ENCODE measurements at places on chromosomes 2 and 18. TPM values are rescaled to one million over a fixed set of nuclear protein-coding genes. Genes with fewer than 3 reads are reported as not detected.

The BOLL gene
- total RNA-seq: 0.51 TPM

The IL1B gene
- 0.44 TPM for total RNA-seq

The CIB4 gene
- total RNA-seq: not detected

The IRS1 gene
- total RNA-seq: 3.8 TPM

The OTOF gene
- 6.9 TPM for total RNA-seq

The CYS1 gene
- 0.70 TPM for total RNA-seq

The SKOR2 gene
- not detected for total RNA-seq

The SRD5A2 gene
- total RNA-seq: not detected

The DHRS9 gene
- 1.6 TPM for total RNA-seq

The GALNT13 gene
- not detected for total RNA-seq

The IL37 gene
- not detected for total RNA-seq

The SP9 gene
- total RNA-seq: not detected

The GALM gene
- 78.4 TPM for total RNA-seq

The GULP1 gene
- not detected for total RNA-seq

The FECH gene
- 21.7 TPM for total RNA-seq

The CHAC2 gene
- 25.6 TPM for total RNA-seq

The NR4A2 gene
- 21.9 TPM for total RNA-seq

The COL6A3 gene
- 15.5 TPM for total RNA-seq

The TTLL4 gene
- 70.6 TPM for total RNA-seq

The IL1F10 gene
- total RNA-seq: not detected

The IL36B gene
- total RNA-seq: not detected

The CNTNAP5 gene
- not detected for total RNA-seq

The SLC38A11 gene
- total RNA-seq: not detected

The NYAP2 gene
- total RNA-seq: not detected

The VAPA gene
- total RNA-seq: 201 TPM

The CD8A gene
- 2.2 TPM for total RNA-seq

The CXCR4 gene
- total RNA-seq: 83.3 TPM

The NGEF gene
- total RNA-seq: not detected

The UGT1A4 gene
- not detected for total RNA-seq

The DNAJC5G gene
- not detected for total RNA-seq

The FOXD4L1 gene
- 0.32 TPM for total RNA-seq

The AQP12A gene
- not detected for total RNA-seq

The C1GALT1C1L gene
- total RNA-seq: not detected

The FASTKD2 gene
- total RNA-seq: 36.7 TPM

The RUFY4 gene
- 0.64 TPM for total RNA-seq

The MROH2A gene
- not detected for total RNA-seq

The PRKAG3 gene
- total RNA-seq: not detected

The ANKRD29 gene
- not detected for total RNA-seq

The RAB3GAP1 gene
- 25.6 TPM for total RNA-seq

The CKAP2L gene
- total RNA-seq: 21.2 TPM

The UGT1A6 gene
- total RNA-seq: not detected

All from activated T-helper 1 cell treated with anti-CD3 and anti-CD28 coated beads, Interleukin-12 subunit alpha, Interleukin-12 subunit beta, Interleukin-2, Interleukin-4 antibody, amounts not matched to agents 30 ng/mL and 10 ng/mL and 1 ng/mL, durations not matched to agents 14 hours and 24 hours and 36 hours (primary cell).